Stimulated activated CD8-positive, alpha-beta memory T cell treated with anti-CD3 and anti-CD28 coated beads, Interleukin-7, amount 100 ng/mL, for 4 hours (primary cell): ENCODE measurements at places on chromosomes 4 and X.

GRCh38 chrX:1118572-1119199 lies 93.8 kb downstream of the CRLF2 start:
- no peak for DNase-seq

DNA sequence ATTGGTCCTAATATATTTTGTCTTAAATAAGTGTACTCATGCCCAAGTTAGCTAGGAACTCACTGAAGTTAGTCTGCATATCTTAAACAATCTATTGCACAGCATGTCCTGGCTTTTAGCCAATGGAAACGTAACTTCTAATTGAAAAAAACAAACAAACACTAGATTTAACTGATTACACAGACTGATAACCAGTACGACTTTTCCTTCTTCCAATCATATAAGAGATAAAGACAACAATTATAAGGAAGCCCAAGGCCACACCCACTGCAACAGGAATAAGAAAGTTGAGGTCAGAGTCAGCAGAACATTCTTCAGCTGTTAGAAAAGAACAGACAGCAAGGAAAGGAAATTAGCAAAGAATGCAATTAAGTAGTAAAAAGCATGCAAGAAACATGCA lies 40.8 kb downstream of the LAMP2 start:
- DNase-seq = no peak

DNA sequence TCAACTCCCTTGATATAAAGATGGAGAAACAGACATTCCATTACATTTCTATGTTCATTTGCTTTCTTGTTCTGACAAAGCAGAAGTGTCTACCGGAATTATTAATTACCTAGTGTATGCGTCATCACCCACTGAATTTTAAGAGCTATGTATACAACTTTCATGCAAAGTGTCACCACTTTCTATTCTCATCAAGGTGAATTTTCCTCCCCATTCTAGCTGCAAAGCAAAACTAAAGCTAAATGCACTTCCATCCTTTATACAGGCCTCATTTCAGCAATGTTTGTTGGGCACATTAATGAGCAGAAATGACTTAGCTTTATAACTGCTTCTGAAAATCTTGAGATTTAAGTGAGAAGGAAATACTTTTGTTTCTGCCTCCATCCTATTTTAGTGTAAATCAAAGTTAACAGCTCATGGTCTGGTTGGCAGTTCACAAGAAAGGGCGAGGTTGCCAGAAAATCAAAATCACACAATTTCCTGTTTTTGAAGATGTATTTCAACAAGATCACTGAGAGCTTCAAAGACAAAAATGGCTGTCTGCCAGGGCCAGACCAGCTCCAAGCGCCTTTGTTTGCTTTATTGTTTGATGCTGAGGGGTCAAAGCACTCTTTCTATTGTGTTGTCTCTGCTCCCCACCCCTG lies 7.2 kb upstream of the FAM9C start:
- DNase-seq = no peak

- no peak for DNase-seq
Measured at GRCh38 chr4:6523251-6523650, 50.8 kb upstream of the PPP2R2C start.

DNA sequence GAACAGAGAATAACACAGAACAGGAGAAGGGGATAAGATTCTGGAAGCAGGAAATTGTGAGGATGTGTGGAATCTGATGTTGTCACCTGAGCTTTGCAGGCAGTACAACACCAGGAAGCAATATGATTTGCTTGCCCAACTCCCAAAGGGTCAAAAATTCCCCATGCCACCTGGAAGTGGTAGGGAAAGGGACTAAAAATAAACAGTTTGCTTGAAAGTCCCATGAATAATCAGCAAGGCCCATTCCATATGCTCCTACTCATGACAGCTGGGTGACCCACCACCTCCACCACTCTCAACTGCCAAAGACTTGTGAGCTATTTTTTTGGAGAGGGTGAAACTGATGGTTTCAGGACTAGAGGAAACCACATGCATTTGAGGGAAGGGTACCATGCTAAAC lies 168.4 kb downstream of the KCNIP4 start:
- no peak for DNase-seq

DNA sequence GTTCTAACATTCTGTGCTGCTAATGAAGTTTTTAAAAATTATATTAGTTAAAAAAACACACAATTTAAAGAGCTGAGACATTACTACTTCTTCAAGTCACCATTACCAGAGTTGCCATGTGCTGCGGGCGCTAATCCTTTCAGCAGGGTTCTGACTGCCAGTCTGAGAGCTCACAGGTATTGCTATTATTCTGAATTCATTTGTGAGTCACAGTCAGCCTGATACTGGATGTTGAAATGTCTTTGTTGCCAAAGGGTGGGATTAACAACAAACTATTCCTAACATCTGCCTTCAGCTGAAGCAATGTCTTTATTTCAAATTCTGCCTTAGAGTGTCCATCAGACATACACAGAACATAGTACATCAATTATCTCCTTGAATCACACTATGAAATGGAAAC lies 197.1 kb upstream of the FGF13 start:
- DNase-seq = no peak

DNA sequence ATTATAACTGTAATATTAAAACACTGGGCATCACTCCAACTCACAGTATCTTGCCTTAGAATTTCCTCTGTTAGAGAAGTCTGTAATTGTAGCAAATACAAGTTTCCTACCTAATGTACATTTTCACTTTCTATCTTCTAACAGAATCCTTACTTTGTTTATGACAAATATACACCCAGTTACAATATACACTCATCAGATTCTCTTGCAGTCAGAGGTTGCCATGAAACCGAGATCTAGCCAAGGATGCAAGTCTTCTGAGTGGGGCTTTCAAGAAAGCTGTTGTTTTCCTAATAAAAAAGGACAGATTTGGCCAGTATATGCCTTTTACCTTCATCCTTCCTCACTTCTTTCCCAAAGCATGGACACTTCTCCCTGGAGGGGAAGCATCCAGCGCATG lies 228.9 kb downstream of the SCFD2 start:
- DNase-seq = no peak

GRCh38 chr4:89899152-89899551 lies 4.5 kb downstream of the MMRN1 start:
- DNase-seq = no peak
